ENCODE measurements at places on chromosomes 5 and 9.

- DNase-seq = no peak
Measured at GRCh38 chr5:151642472-151643140, 44.1 kb downstream of the SPARC start.

DNA sequence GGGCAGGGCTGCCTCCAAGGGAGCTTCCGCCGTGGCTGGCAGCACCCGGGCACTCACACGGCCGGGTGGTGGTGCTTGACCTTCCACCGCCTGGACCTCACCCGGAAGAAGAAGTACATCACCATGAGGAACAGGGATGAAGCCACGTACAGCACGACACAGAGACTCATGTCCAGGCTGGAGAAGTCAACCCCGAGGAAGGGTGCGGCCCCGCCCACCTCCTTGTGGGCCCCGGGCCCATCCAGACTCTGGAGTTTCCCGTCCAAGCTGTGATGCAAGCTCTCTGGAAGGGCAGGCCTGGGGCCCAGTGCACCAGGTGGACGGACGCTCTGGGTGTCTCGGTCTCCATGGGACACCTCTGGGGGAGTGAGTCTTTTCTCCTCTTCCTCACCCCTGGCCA lies 3.7 kb upstream of the LHX3 start:
- DNase-seq = no peak

- DNase-seq = no peak
Measured at GRCh38 chr9:78439866-78440830, 143.2 kb downstream of the PSAT1 start.

GRCh38 chr5:123722451-123722850 lies 210.5 kb downstream of the CSNK1G3 start:
- DNase-seq = no peak

DNA sequence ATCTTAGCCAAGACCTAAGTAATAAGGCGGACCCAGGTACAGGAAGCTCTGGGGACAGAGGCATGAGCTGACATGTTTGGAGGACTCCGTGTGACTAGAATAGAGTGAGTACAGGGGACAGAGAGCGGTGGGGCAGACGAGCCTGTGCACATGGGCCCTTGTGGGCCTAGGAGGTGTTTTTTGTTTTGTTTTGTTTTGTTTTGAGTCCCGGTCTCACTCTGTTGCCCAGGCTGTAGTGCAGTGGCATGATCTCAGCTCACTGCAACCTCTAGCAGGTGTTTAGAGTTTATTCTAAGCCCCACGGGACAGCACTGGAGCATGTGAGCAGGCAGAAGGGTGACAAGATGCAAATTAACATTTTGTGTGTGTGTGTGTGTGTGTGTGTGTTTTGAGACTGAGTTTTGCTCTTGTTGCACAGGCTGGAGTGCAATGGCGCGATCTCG lies 3.1 kb upstream of the EEIG1 start:
- no peak for DNase-seq

DNA sequence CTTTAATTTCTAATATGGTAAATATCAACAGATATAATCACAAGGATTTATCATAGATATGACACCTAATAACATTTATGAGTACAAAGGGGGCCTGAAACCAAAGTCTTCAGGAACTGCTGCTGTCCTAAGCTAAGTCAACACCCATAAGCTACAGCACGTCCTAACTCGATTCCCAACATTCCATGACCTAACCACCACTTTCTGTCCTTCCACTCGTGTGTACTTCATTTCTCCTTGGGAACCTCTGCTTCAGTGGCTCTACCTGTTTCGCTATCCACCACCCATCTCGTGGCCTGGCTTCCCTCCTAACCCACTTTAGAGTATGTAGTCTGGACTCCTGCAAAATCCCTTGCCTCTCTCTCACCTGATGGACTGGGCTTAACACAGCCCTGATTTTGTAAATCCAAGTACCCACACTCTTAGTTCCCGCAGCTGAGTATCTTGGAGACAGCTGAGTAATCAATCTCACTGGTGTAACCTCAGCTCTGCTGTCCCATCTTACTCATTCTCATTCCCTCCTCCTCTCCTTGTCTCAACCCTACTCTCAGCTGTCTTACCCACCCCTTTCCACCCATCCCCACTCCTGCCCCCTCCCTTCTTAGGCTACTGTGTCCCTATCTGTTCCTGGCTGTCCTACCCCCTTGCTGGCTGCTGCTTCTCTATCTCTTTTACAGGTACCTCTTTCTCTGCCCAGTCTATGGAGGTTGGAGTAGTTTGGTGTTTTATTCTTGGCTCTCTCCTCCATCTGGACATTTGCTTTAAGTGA lies 101.8 kb downstream of the MAST4 start:
- no peak for DNase-seq

GRCh38 chr5:124451721-124452383 lies 294.6 kb downstream of the ZNF608 start:
- no peak for DNase-seq

GRCh38 chr5:10987925-10988504 lies 227.0 kb upstream of the DAP start:
- peak; percentile 17 for DNase-seq

GRCh38 chr5:139847790-139848507 lies 52.3 kb downstream of the PSD2 start:
- DNase-seq = peak; percentile 76

DNA sequence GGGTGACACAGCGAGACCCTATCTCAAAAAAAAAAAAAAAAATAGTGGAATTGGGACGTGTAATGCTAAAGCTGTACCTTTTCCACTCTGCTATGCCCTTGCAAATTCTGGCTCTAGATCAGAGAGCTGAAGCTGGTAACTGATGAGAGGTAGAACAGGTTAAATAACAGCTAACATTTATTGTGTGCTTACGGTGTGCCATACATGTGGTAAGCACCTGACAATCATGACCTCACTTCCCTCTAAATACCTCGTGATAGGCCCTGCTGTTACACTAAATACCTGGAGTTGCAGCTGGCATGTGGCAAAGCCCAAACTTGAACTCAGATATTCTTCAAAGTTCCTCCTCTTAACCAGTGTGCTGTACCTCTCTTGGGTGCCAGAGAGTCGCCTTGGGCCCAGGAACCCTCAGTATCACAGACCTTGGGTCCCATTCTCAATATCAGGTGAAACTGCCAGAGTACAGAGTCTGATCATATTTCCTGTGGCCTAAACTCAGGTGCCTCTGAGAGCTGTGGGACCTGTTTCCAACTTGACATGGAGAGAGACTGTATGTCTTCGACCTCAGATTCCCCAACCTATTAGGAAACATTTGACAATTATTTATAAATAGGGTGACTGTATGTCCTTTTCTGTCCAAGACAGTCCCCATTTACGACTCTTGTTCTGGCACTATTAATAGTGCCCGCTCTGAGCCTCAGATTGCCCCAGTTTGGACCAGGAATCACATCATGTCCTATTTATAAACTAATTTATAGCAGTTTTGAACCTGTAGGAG lies 4.8 kb downstream of the ARL10 start:
- DNase-seq = no peak

DNA sequence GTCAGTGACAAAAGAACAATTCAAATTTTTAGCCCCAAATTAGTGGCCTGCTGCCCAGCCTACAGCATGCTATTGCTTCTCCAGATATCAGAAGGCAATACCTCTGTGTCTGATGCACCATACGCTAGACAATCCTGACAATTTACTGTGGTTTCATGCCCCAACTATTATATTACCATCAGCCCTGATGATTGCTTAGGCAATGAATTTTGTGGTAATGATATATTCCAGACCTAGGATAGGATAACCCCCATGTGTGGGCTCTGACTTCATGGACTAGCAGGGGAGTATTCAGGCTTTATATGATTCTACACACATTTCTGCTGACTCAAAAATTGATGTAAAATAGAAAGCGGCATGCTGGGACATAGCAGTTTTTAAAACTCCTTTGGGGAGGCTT lies 168.7 kb upstream of the FST start:
- DNase-seq = no peak

DNA sequence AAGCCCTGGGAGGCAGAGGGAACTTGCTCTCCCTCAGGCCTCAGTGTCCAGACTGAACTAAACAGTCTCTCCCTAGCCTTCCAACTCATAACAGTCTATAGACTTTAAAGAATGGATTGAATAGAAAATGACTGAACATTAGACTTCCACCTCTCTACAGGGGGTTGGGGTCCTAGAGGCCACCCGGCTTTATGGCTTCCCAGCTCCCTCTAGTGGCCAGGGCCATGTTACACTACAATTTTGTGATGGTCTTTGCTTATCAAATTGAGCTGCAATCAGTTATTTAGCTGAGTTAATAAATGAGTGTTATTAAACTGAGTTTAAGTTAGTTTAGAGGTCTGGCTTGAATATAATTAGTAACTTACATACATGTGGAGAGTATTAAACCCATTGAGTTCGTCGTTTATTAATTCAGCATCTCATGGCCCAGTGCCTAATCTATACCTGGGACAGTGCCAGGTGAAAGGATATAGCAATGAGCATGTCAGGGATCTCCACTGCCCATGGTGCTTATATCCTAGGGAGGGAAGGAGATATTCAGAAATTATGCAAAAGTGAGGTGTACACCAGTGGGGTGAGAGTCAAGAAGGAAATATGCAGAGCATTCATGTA lies 105.2 kb downstream of the SH3TC2 start:
- peak; percentile 1 for DNase-seq

GRCh38 chr9:135990468-135991429 lies 29.6 kb upstream of the UBAC1 start:
- DNase-seq = no peak

DNA sequence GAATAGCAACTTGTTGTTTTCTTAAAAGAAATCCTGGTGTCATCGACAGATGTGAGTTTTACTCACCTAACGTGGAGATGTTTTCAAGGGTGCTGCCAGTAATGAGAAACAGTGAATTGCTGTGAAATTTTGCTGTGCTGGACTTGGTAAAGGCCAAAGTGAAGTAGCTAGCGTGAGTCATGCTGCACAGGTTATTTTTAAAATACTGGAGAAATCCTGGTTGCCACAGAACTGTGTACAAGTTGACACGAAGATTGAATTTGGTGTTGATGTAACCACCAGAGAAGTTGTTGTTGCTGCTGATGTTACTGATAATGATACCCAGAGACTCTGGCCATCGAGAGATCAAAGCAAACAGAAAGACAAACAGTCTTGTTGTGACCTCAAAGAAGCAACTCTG lies 187.9 kb upstream of the NFIL3 start:
- no peak for DNase-seq

GRCh38 chr9:127159325-127159801 lies 36.9 kb upstream of the ANGPTL2 start:
- DNase-seq = no peak

- no peak for DNase-seq
Measured at GRCh38 chr5:124343451-124343867, 403.0 kb downstream of the ZNF608 start.

DNA sequence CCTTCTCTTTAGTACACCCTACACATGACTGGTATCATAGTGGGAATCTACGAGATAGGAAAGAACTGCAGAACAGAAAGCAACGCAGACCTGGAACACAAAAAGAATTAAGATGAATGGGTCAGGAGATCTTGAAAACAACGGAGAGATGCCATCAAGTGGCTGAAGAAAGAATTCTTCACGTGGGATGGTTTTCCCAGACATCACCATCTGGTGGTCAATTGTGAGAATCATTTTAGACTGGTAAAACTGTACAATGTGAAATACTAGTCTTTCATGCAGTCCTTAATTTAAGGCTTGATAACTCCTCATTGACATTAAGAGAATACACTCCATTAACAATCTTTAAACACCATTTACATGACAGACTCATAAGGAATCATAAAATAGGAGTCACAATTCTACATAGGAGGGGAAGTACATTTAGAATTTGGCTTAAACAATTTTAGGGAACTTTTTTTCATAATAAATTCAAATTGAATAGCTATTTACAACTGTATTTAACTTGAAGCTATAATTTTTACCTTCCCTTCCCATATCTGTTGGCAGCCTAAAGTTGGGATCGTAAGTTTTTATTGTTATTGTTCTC lies 128.4 kb upstream of the TRPM3 start:
- DNase-seq = no peak

GRCh38 chr9:130072515-130073235 lies 19.0 kb downstream of the GPR107 start:
- DNase-seq = no peak

- DNase-seq = no peak
Measured at GRCh38 chr9:91766315-91767069, 183.5 kb downstream of the ROR2 start.

GRCh38 chr9:131523451-131524435 lies 7.3 kb downstream of the UCK1 start:
- no peak for DNase-seq

- DNase-seq = no peak
Measured at GRCh38 chr9:133950192-133950591, 41.9 kb downstream of the VAV2 start.

DNA sequence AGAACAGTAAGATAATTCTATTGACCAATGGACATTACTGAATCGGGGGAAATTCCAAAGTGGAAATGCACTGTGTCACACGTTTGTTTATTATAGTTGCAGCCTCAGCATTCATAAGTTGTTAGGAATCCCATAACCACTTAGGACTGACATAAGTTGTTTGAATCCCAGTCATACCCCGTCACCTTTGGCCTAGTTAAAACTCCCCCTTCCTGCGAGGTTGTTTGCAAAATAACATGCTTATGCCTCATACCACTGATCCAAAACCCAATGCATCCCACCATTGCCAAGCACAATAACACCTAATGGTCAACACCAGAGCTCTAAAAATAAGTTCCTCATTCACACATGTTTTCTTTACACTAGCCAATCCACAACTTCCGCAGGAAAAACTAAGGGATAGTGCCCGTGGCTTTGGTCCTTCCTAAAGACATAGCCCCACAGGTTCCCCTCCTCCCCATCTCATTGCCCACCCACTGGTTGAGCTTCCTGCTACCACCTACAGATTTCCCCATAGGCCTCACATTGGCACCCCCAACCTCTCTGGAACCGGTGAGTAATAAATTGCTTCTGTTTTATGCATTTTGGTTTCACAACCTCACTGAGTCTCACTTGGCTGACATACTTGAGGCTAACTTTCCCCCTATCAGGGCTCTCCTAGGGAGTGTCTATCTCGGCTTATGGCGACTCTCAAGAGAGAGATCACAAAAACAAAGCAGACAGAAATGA lies 42.3 kb upstream of the MUSK start:
- DNase-seq = no peak

DNA sequence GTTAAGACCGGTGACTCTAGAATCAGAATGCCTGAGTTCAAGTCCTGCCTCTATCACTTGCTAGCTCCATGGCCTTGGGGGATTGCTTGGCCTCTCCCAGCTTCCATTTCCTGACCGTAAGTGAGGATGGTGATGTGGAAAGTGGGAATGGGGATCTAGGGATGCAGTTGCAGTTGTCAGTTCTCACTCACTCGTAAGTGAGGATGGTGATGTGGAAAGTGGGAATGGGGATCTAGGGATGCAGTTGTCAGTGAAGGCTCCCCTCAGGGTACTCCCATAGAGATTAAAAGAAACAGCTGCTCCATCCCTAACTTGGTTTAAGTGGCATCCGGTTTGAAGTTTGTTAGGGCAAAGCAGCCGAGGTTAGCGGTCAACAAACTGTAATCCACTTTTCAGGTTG lies 3.0 kb upstream of the IL9 start:
- no peak for DNase-seq

DNA sequence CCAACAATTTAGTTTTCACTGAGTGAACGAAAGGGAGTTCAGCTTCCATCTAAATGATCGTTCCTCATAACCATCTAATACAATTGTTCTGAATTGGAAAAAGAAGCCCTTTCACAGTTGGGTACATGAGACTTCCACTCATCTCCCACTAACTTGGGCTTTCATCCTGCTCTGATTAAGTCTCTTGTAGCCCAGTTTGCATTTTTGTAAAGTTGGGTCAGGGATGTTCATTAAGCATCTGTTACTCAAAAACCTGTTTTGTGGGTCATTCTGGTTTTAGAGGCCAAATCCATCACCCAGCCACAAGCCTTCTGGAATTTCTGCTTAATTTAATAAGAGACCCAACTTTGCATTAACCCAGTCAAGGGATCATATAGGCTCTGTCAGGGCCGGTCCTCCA lies 385.3 kb downstream of the BNC2 start:
- DNase-seq = no peak
